ENCODE measurements at places on chromosomes 1 and 21.
A peak's percentile ranks its signal among the peaks of the same experiment; 100 is the strongest.

GRCh38 chr1:157852476-157852875 lies 10.9 kb upstream of the CD5L start:
- no peaks in the 10 kb centered on the region for H3K27me3 ChIP-seq
- no peaks in the 10 kb centered on the region for H3K36me3 ChIP-seq
- no peak overlapping the region for H3K4me3 ChIP-seq
- DNase-seq, result no peak

DNA sequence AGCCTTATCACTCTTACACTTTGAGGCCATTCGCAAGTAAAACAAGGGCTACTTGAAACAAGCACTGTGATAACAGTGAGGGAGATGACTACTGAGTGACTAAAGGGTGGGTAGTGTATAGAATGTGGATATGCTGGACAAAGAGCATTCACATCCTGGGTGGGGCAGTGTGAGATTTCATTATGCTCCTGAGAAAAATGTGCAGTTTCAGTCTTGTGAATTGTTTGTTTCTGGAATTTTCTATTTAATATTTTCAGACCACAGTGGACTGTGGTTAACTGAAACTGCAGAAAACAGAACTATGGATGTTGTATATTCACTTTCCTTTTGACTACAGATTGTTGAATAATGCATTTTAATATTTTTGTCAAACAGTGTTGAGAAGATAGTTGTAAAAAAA lies 25.1 kb upstream of the B3GALT2 start:
- H3K36me3 ChIP-seq, result peaks cover 23% of the 10 kb centered on the region
- no peaks in the 10 kb centered on the region for H3K27me3 ChIP-seq
- H3K27ac ChIP-seq, result peak overlapping the region; percentile 48

DNA sequence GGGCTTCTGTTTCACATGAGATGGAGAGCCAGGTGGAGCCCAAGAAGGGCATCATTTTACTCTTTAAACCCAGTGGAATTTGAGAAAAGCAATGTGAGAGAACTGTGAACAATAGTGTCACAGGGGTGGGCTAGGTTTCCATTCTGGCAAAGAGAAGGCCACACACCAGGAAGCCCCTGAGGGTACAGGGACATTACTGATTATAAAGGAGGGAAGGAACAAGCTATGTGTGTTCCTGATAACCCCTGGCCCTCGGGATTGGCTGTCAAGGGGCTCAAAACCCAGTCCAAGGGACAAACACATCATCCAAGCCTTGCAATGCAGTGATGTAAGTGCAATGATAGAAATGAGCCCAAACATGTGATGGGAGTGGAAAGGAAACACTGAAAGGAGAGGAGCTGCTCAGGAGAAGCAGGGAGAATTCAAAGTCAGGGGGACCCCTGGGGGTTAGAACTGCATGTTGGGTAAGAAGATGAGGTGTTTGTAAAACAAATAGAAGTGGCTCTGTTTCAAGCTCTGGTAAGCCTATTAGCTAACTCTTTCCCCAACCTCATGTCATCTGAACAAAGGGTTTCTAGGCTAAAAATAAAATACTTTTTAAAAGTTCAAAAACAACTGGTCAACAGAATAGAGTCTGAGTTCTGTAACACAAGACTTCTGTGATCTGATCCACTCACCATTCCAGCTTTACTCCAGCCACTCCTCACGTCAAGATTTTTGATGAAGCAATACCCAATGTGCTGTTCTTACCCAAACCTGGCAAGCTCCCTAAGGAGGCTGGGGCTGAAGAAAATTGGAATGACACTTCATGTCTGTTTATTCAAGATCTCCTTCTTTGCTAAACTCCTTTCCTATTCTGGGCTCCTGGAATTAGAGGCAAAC lies 51.1 kb upstream of the IL12RB2 start:
- no peaks in the 10 kb centered on the region for H3K4me1 ChIP-seq
- H3K27ac ChIP-seq, result no peak overlapping the region
- DNase-seq, result no peak

DNA sequence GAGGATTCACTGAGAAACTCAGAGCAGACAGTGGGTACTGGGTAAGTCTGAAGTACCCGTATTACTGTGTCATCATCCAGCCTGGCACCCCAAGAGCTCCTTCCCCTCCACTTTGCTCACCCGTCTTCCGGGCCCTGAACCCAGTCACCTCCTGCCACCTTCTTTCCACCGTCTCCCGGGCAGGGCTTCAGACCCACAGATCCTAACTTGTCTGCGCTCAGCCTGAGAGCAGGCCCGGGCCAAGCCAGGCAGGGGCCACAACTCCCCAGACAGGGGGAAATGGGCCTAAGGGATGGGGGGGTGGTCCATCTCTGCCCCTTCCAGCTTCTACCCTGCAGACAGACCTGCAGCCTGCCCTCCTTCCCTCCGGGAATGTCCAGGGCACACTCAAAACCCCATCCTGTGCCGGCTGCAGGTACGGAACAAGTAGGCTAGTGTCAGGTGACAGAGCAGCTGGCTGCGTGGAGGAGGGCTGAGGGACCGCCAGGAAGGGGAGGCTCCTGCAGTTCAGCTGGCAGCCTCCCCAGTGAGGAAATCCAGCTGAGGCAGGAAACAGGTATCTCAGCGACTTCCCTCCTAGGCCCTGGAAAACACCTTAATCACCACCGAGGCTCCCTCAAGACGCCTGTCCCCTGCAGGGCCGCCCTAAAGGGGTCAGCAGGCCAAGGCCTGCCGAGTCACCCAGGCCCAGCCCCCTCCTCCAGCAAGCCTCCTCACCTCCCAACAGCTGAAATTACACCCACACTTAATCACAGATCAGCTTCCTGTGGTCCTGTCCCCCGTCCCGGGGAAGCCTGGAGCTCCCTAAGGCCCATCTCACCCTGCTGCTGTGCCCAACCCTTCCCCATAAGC lies 3.5 kb downstream of the HSPG2 start:
- peaks cover 4% of the 10 kb centered on the region for H3K36me3 ChIP-seq
- H3K4me3 ChIP-seq, result no peak overlapping the region
- no peak overlapping the region for H3K27ac ChIP-seq
- DNase-seq, result no peak
- peaks cover 12% of the 10 kb centered on the region for H3K4me1 ChIP-seq

DNA sequence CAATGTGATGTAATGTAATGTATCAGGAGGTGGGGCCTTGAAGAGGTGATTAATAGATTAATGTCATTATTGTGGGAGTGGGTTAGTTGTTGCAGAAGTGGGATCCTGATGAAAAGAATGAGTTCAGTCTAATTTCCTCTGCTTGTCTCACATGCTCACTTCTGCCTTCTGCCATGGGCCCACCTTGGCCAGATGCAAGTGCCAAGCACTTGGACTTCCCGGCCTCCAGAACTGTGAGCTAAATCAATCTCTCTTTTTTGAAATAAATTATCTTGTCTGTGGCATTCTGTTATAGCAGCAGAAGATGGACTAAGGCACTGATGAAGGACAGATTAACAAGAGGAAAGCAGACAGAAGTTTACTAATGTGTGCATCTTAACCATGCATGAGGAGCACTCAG lies 123.9 kb downstream of the ETS2 start:
- no peaks in the 10 kb centered on the region for H3K36me3 ChIP-seq
- no peak overlapping the region for H3K4me3 ChIP-seq
- H3K4me1 ChIP-seq, result no peaks in the 10 kb centered on the region
- DNase-seq, result no peak
- peaks cover 34% of the 10 kb centered on the region for H3K27me3 ChIP-seq

GRCh38 chr1:54857746-54858561 lies 29.0 kb downstream of the DHCR24 start:
- peaks cover 12% of the 10 kb centered on the region for H3K4me1 ChIP-seq
- no peaks in the 10 kb centered on the region for H3K27me3 ChIP-seq
- no peak for DNase-seq
- no peak overlapping the region for H3K27ac ChIP-seq
- peaks cover 5% of the 10 kb centered on the region for H3K36me3 ChIP-seq

GRCh38 chr1:88519156-88519555 lies 164.9 kb upstream of the PKN2 start:
- peaks cover 34% of the 10 kb centered on the region for H3K27me3 ChIP-seq
- H3K36me3 ChIP-seq, result no peaks in the 10 kb centered on the region
- no peak overlapping the region for H3K27ac ChIP-seq
- H3K4me3 ChIP-seq, result no peak overlapping the region
- DNase-seq, result no peak

DNA sequence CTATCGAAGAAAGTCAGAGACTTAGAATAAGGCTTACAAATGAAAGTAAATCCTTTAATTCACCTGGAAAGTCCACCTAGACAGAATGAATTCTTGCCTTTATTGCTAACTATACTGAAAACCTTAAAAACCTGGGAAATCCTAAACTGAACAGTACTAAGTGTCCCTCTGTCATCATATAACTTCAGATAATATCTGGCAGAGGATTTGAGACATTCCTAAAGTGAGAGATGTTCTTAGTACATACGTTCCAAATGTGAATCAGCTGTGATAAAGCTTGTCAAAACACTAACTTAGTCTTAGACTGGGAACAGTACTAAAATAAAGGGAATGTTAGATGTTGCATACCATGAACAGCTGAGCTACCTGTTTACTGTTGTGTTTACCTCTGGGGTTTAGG lies 121.7 kb downstream of the TNFSF18 start:
- peaks cover 6% of the 10 kb centered on the region for H3K4me1 ChIP-seq
- no peak for DNase-seq
- H3K27me3 ChIP-seq, result no peaks in the 10 kb centered on the region
- no peaks in the 10 kb centered on the region for H3K36me3 ChIP-seq
- no peak overlapping the region for H3K4me3 ChIP-seq

DNA sequence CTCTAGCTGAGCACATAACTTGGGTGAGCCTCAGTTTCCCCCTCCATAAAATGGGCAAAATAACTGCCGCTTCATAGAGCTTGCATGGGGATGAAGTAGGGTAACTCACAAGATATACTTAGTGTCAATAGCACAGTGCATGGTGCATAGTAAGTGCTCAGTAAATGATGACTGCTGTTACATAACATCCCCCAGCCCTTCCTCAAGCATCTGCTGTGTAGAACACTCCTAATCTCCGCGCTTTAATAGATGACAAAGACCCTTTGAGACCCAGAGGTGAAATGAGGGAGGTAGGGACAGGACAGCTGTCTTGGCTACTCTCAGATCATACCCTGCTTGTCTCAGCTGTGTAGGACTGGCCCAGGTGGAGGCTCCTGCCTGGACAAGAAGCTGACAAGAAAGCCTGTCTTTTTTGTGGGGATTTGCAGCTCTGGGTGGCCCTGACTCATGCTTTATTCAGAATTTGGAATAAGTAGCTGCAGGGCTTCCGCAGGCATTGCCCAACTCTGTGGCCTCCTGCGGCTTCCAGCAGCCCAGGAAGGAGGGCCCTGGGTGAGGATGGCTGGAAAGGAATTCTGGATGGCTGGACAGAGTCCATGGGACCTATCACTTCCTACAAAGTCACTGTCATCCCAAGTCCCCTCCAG lies 20.7 kb upstream of the PADI4 start:
- peaks cover 52% of the 10 kb centered on the region for H3K27me3 ChIP-seq
- no peak overlapping the region for H3K4me3 ChIP-seq
- no peaks in the 10 kb centered on the region for H3K4me1 ChIP-seq
- no peaks in the 10 kb centered on the region for H3K36me3 ChIP-seq

DNA sequence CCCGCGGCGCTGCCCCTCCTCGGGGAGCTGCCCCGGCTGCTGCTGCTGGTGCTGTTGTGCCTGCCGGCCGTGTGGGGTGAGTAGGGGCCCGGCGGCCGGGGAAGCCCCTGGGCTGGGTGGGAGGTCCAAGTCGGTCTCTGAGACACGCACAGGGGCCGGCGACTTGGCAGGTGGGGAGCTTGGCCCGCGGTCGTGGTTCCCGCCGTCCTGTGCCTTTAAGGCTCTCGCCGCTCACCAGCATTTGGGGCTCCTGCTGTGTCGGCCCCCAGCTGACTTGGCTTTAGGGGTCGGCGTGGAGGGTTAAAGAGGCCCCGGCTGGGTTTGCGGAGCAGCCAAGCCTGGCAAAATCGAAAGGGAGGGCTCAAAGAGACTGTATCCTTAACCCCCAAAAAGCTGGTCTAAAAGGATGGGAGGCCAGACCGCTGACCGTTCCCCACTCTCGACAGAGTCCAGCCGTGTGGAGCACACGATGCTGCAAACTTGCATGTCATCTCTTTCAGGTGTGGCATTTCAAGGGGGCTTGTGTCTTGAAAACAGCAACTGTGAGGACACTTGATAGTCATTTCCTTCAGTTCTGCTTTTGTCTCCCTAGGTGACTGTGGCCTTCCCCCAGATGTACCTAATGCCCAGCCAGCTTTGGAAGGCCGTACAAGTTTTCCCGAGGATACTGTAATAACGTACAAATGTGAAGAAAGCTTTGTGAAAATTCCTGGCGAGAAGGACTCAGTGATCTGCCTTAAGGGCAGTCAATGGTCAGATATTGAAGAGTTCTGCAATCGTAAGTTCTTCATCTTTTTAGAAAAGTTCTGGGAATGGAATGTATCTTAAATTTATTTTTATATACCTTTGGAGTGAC lies 540 bp downstream of the CD55 start:
- H3K4me3 ChIP-seq, result peak overlapping the region; percentile 90
- peaks cover 22% of the 10 kb centered on the region for H3K4me1 ChIP-seq
- H3K27ac ChIP-seq, result peak overlapping the region; percentile 96
- H3K36me3 ChIP-seq, result peaks cover 38% of the 10 kb centered on the region
- no peaks in the 10 kb centered on the region for H3K27me3 ChIP-seq

- no peak for DNase-seq
- no peaks in the 10 kb centered on the region for H3K4me1 ChIP-seq
- H3K27ac ChIP-seq, result no peak overlapping the region
Measured at GRCh38 chr1:214164173-214164572, 116.8 kb upstream of the SMYD2 start.

- no peak for DNase-seq
- H3K4me1 ChIP-seq, result peaks cover 33% of the 10 kb centered on the region
- no peaks in the 10 kb centered on the region for H3K27me3 ChIP-seq
- H3K27ac ChIP-seq, result no peak overlapping the region
- no peak overlapping the region for H3K4me3 ChIP-seq
- peaks cover 58% of the 10 kb centered on the region for H3K36me3 ChIP-seq
Measured at GRCh38 chr21:44043613-44044012, 31.5 kb downstream of the TRAPPC10 start.

GRCh38 chr21:37028570-37028969 lies 22.1 kb downstream of the RIPPLY3 start:
- H3K27me3 ChIP-seq, result no peaks in the 10 kb centered on the region
- no peak overlapping the region for H3K4me3 ChIP-seq
- no peaks in the 10 kb centered on the region for H3K36me3 ChIP-seq
- H3K27ac ChIP-seq, result no peak overlapping the region
- no peak for DNase-seq

- peaks cover 26% of the 10 kb centered on the region for H3K36me3 ChIP-seq
- H3K4me3 ChIP-seq, result no peak overlapping the region
- DNase-seq, result no peak
- peaks cover 14% of the 10 kb centered on the region for H3K27me3 ChIP-seq
Measured at GRCh38 chr1:39488793-39489566, 2.5 kb upstream of the BMP8A start.

DNA sequence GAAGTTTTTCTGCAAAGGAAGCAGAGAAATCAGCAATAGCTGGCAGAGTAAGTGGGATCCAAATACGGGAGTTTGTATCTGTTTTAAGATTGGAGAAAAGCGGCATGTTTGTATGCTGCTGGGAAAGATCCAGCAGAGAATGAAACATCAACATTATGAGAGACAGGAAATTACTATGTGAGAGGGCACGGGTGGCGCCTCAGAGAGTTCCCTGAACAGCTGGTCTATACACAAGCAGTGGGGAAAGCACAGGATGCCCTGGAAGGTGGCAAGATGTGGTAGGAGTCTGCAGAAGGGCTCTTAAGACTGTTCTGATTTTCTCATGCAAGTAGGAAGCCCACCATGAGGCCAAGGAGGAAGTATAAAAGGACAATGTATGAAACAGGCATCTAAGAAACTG lies 130.4 kb downstream of the RERE start:
- DNase-seq, result no peak
- peaks cover 15% of the 10 kb centered on the region for H3K4me1 ChIP-seq
- no peaks in the 10 kb centered on the region for H3K36me3 ChIP-seq
- no peak overlapping the region for H3K4me3 ChIP-seq

Measured in central memory CD8-positive, alpha-beta T cell (primary cell).